ENCODE measurements at places on chromosomes 1 and 21.

DNA sequence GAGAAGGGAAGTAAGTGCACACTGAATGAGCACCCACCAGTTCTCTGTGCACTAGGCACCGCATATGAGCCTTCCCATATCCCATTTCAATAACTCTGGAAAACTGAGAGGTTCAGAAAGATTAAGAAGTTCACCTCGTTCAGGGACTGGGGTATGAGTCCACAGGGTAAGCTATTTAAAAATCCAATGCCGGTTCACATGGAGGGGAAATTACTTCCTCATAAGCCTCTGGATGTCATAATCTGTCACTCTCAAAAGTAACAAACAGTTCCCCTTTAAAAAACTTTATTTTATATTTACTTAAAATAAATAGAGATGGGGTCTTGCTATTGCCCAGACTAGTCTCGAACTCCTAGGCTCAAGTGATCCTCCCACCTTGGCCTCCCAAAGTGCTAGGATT, 1.9 kb downstream of the OR2B11 start:
- no peak for DNase-seq

GRCh38 chr1:31548907-31549808, 27.2 kb upstream of the TINAGL1 start:
- DNase-seq = peak; percentile 88

- no peak for DNase-seq
These were observed 150.3 kb upstream of the SPAG17 start for GRCh38 chr1:118335331-118335732.

DNA sequence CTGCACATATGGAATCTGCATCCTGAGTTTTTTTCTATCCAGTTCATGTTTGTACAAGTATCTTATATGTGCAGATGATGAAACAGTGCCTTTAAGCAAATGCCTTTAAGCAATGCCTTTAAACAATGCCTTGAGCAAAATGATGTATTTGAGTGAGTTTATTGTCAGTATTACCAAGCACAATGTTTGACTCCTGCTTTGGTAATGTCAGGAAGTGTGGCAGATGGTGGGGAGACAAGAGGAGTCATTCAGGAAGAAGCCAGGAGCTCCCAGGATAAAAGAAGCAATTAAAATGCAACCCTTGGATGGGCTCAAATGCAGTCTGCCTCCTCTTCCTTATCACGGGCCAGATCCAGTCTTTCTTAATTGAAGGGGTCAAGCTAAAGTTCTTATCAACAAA, 108.7 kb upstream of the KCNJ15 start:
- DNase-seq = no peak

- DNase-seq = no peak
These were observed 59.5 kb downstream of the PIK3R3 start for GRCh38 chr1:46072975-46073374.

DNA sequence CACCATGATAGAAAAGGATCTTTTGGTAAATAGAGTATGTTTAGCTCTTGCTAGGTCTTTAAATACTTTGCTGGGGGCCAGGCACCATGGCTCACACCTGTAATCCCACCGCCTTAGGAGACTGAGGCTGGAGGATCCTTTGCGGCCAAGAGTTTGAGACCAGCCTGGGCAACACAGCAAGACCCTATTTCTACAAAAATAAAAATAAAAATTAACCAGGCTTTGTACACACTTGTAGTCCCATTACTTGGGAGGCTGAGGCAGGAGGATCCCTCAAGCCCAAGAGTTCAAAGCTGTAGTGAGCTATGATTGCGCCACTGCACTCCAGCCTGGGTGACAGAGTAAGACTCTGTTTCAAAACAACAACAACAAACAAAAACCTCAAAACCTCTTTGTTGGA, 1.1 kb upstream of the KCNE2 start:
- no peak for DNase-seq

GRCh38 chr1:171038284-171038683, 52.4 kb upstream of the FMO3 start:
- DNase-seq = no peak

DNA sequence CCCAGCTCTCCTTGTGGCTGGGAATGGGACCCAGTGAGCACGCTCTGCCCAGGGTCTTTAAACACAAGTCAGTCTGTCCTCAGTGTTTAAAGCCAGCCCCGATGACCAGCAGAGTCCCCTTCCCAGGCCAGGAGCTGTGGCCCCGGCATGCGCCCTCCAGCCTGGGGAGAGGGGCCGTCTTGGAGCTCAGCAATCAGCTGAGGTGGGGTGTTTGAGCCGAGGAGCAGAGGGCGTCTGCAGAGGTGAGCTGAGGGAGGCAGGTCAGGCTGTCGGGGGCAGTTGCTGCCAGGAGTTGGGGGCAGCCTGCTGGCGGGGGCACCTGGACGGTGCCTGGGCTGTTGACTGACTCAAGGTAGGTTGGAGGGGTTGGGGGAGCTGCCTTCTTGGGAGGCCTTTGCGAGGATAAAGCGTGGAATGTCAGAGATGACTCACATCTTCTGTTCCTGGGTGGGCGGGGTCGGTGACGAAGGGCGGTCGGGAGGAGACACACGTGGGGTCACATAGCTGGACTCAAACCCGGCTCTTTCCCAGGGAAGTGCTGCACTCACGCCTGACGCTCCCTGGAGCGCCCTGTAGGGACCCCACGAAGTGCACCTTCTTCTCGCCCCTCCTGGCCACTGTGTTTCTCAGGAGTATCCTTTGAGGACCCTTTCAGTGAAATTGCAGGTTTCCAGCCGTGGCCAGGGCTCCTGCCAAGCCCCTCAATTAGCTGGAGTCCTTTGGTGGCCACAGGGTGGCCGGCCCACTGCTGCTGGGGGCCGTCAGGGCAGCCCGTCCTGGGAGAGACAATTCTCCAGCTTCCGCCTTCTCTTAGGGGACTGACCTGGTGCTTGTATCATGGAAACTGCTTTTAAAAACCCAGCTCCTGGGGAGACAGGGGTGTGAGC, 86.2 kb downstream of the SIK1 start:
- no peak for DNase-seq

- DNase-seq = peak; percentile 40
These were observed 298.6 kb downstream of the PTPRC start for GRCh38 chr1:198937231-198938031.

GRCh38 chr1:23224739-23225648, 7.7 kb upstream of the HTR1D start:
- DNase-seq = no peak

DNA sequence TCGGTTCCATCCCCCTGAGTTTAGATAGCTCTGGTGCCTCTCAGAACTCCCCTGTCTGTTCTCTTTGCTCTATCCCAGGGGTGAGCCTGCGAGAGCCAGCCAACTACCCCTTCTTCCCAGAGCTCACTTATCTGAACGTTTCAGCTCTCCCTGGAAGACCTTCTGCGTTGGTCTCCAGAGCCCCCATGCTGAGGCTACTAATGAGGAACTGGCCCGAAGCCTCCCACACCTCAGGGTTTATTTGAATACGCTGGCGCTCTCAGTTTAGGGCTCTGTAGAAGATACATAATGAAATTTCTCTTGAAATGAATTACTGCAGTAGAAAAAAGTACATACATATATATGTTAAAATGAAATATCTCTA, 43.5 kb downstream of the TCEANC2 start:
- no peak for DNase-seq

GRCh38 chr1:119702384-119702783, 9.3 kb upstream of the PHGDH start:
- DNase-seq = no peak

DNA sequence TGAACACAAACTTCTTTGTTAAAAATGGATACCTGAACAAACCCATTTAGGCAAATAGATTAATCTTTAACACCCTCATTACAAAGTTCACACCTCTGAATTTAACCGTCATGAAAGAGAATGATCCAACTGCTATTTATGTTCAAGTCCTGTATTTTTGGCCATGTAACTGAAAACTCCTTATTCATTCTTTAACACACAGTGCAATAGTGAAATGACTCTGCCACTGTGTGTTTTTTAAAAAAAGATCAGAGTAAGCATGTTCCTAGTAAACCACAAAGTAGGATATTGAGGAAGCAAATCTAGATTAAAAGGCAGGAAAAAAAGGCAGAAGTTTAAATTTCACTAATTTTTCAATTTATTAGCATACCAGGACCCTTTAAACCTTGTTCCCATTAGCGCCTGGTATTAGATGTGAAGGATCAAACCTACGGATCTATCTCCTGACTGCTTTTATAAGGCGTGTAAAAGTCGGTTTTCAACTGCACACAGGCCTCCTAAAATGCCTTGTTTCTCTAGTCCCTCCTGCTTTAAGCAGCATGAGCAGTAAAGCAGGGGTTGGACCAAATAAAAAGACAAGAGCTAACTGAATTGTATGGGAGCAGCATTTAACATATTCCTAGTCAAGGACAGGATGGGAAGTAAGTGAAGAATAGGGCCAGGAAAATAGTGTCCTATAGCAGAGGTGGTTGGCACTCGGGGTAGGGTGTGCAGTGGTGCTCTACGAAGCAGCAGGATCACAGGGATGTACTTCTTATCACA, 33.4 kb downstream of the NUCKS1 start:
- DNase-seq = no peak

DNA sequence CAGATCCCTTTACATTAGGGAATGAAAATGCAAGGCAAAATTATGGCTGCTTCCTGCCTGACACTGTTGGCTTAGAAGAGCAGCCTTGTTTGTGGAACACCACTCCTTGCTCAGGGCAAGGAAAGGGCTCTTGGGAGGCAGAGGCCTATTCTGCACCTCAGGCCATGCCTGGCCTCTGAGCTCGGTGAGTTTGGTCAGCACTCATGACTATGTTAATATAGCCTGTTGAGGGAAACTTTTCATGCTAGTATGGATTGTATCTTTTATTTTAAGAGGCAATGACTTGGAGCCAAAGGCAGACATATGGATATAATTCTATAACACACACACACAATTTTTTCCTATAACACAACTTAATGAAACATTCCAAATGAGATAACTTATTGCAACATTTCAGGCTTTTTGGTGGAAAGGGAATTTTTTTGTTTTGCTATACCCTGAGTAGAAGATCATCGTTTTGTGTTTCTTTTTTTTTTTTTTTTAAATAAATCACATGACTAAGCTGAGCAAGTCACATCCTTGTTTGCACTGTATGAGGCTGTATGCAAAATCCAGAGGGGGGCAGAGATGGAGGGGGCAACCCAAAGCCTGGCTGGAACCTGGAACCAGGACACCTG, 5.6 kb upstream of the YRDC start:
- DNase-seq = no peak

- no peak for DNase-seq
These were observed 47.9 kb downstream of the ASH1L start for GRCh38 chr1:155514582-155515187.

DNA sequence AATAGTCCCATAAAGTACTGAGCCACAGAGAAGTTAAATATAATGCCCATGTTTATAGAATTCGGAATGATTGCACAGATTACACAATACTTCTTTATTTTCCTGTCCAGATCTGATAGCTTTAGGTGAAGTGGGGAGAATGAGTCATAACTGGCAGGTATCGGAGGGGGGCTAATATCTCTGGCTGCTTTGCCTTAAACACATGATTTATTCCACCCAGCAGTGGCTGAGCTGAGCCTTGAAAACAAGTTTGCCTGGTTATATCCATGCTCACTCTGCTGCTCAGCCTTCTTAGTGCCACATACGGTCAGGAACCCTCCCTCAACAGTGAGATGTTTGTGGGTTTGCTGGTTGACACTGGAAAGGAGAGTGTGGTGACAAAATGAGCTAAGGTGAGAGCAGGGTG, 119.7 kb upstream of the ZNF648 start:
- no peak for DNase-seq

- DNase-seq = no peak
These were observed at the start of gene ELF3 for GRCh38 chr1:202010180-202011015. Gene ELF3, plus strand, starts transcription at chr1:202010587. Its CDS starts 550 bp downstream, at chr1:202011137.

- no peak for DNase-seq
These were observed 48.9 kb downstream of the PHC2 start for GRCh38 chr1:33381977-33382376.

GRCh38 chr1:17844185-17844826, 89.2 kb downstream of the ACTL8 start:
- no peak for DNase-seq

- DNase-seq = no peak
These were observed 38.9 kb downstream of the MCOLN2 start for GRCh38 chr1:84957966-84958365.

GRCh38 chr1:150444232-150444631, 43.0 kb upstream of the TARS2 start:
- DNase-seq = no peak

DNA sequence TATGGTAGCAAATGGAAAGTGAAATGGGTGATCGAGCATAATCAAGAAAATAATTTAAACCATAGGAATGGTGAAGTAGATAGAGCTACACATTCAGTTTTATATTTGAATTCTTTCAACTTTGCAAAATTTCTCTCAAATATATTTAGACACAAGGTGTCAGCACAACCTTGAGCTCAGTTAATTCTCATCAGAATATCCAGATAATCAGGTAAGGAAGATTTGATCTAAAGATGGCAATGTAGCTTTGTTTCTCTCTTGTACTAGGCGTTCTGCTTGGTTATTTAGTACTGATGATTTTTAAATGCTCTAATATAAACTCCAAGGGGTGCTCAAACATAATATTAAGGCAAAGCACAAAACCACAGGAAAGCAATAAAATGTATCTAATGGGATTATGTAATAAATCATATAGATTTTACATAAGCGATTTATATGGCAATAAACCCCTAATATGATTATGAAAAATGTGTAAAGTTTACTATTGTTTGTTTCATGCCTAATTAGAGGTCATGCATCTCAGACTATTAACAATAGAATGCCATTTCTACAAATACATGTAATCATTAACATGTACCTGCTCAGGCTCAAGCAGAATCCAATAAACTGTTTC, 32.4 kb upstream of the SERTAD4 start:
- DNase-seq = no peak

- no peak for DNase-seq
These were observed 14.2 kb downstream of the SH2D2A start for GRCh38 chr1:156802421-156802935.

GRCh38 chr1:201509601-201510374, 2.9 kb upstream of the CSRP1 start:
- no peak for DNase-seq

DNA sequence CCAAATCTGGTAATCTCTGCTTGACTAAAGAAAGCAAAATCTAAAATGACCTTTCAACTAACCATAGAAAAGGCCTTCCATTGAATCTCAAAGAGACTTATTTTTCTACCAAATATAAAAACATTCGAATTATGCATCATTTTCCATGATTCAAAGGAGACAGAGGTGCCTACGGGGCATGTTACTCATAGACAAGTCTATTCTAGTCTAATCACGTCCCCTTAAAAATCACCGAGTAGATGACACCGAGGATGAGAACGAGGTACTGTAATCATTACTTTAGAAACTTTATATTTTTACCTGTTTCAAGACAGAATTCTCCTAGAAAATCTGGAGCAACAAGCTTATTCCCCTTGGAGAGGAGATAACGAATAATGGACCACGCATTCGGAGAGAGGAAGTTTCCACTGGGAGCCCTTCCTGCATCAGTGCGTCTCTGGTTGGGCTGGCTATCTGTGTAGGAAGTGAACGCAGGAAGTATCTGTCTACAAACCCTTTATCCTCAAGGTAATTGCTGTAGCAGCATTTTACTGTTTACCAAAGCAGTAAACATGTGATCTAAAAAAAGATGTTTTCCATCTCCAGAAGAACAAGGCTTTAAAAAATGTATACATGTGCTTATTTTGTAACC, 9.5 kb downstream of the ERG start:
- no peak for DNase-seq

GRCh38 chr1:34404804-34405203, 228.1 kb downstream of the C1orf94 start:
- DNase-seq = no peak
